ENCODE measurements at places on chromosomes 2 and 18.

- H3K4me1 ChIP-seq, result no peaks in the 10 kb centered on the region
- DNase-seq, result no peak
- H3K27me3 ChIP-seq, result no peaks in the 10 kb centered on the region
- no peaks in the 10 kb centered on the region for H3K36me3 ChIP-seq
Measured at GRCh38 chr2:16817305-16818202, 151.9 kb upstream of the CYRIA start.

DNA sequence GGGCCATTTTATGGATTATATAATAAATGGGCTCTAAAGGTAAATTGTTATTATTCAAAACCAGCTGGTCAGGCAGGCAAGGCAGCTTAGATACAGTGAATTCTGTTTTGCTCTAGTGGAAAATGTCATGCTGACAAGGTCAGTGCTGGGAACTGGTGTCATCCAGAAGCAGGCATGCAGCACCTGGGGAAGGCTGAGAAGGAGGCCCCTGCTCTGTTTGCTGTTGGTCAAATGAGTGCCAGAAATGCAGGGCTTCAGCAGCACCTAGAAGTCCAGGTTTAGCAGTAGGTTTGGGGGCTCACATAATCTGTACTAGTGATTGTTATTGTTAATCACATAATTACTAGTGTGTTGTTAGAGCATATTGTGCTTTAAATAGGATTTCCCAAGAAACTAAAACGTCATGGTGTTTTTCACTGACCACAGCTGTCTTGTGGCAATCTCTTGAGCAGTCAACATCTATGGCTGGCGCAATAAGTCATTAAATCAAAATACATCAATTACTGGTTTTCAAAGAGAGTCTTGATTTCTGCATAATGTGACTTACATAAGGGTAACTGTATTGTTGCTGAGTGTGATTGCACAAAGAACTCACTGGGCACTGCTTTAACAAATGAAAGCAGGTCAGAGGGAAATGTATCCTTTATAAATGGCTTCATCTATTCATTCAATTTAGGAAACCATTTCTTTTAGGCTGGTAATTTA is 99.1 kb downstream of the MYO3B start:
- no peaks in the 10 kb centered on the region for H3K4me1 ChIP-seq
- no peak overlapping the region for H3K4me3 ChIP-seq
- no peaks in the 10 kb centered on the region for H3K36me3 ChIP-seq
- H3K27me3 ChIP-seq, result no peaks in the 10 kb centered on the region

DNA sequence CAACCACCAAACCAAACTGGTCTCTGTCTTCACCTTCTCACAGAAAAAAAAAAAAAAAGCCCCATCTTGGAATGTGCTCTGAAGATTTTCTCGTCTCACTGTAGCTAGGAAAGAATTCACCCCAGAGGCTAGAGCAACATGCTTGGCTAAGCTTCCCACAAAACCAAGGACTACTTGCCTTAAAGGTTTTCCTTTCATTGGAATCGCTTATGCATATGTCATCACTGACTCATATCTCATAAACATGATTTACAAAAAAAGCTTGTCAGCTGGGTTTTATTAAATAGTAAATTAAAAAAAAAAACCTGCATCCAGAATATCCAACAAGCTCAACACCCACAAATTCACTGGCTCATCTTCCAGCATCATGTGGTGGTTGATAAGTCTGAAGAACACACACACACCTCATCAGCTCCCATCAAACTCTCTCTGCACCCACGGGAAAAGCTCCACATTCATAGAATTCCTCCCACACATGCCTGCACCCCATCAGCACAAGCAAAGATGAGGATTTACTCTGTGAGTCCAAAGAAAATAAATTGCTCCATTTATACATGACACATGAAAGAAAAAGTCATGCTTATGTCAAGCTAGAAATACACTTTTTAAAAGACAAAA is 182.0 kb upstream of the TRIB2 start:
- H3K4me3 ChIP-seq, result peak overlapping the region; percentile 54
- H3K4me1 ChIP-seq, result peaks cover 35% of the 10 kb centered on the region
- peak overlapping the region; percentile 99 for H3K27ac ChIP-seq
- peak; percentile 62 for DNase-seq
- no peaks in the 10 kb centered on the region for H3K27me3 ChIP-seq
- no peaks in the 10 kb centered on the region for H3K36me3 ChIP-seq

- no peak overlapping the region for H3K27ac ChIP-seq
- no peaks in the 10 kb centered on the region for H3K36me3 ChIP-seq
- no peak for DNase-seq
- no peaks in the 10 kb centered on the region for H3K27me3 ChIP-seq
- H3K4me1 ChIP-seq, result no peaks in the 10 kb centered on the region
- H3K4me3 ChIP-seq, result no peak overlapping the region
Measured at GRCh38 chr2:67476809-67477790, 80.0 kb downstream of the ETAA1 start.

- no peaks in the 10 kb centered on the region for H3K27me3 ChIP-seq
- H3K36me3 ChIP-seq, result no peaks in the 10 kb centered on the region
- no peak overlapping the region for H3K4me3 ChIP-seq
- H3K4me1 ChIP-seq, result no peaks in the 10 kb centered on the region
Measured at GRCh38 chr2:107808959-107809358, 17.7 kb upstream of the RGPD4 start.

DNA sequence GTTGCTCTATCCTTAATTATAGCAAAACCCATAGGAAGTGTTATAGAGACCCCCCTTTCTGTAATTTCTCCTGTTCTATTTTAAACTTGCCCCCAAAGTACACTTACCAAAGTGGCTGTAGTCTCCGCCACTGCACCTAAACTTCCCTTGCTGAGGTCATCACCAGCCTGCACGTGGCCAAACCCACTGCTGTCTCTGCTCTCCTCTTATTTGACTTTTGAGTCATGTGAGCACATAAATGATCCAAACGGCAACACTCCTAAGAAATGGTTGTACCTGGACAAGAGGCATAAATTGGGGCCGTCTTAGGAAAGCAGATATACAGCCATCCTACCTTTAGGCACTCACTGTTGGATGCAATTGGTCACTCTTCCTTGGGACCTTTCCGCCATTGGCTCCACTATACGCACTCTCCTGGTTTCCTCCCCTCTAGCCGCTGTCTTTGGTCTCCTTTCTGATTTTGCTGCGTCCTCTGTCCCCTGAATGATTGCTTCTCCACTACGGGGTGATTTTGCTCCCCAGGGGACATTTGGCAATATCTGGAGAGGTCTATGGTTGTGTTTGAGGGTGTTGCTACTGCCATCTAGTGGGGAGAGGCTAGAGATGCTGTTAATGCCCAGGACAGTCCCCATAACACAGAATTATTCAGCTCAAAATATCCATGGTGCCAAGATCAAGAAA is 19.2 kb upstream of the IL36G start:
- peak; percentile 47 for DNase-seq
- H3K36me3 ChIP-seq, result no peaks in the 10 kb centered on the region
- peaks cover 55% of the 10 kb centered on the region for H3K27me3 ChIP-seq
- H3K4me3 ChIP-seq, result no peak overlapping the region
- H3K27ac ChIP-seq, result no peak overlapping the region

DNA sequence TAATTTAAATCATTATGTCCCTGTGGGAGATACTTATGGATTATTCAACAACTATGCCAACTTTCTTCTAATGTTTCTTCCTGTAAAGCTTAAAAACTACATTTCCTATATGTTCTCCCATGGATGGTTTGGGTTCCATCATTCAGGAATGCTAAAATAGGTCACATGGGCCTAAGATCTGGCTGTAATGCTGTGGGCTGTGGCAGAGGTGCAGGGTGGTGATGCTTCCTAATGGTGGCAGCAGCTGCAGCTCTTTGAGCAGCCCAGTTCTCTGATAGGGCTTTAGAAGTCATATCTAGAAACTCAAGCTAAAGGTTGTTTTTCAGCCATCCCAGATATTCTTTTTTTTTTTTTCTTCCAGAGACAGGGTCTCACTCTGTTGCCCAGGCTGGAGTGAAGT is 266.1 kb downstream of the ZNF385B start:
- DNase-seq, result no peak
- H3K36me3 ChIP-seq, result no peaks in the 10 kb centered on the region
- no peak overlapping the region for H3K27ac ChIP-seq
- H3K27me3 ChIP-seq, result no peaks in the 10 kb centered on the region
- no peak overlapping the region for H3K4me3 ChIP-seq

DNA sequence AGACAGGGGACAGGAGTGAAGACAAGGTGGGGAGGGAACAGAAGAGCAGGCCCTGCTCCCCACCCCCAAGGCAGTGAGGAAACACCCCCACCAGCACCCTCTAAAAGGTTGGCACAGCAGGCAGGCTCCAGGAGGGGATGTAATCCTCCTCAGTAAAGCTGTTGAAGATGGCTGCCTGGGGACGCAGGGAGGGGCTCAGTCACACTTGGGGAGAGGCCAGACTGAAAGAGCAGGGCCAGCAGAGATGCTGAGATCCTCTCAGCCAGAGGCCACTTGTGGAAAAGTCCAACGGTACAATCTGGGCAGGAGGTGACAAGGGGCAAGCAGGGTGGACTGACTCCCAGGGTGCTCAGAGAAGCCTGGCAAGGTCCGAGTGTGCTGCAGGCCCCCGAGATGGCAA is 154.8 kb upstream of the ID2 start:
- H3K27me3 ChIP-seq, result peaks cover 14% of the 10 kb centered on the region
- no peaks in the 10 kb centered on the region for H3K36me3 ChIP-seq
- H3K27ac ChIP-seq, result no peak overlapping the region
- peaks cover 5% of the 10 kb centered on the region for H3K4me1 ChIP-seq
- no peak for DNase-seq
- H3K4me3 ChIP-seq, result no peak overlapping the region

- peaks cover 4% of the 10 kb centered on the region for H3K27me3 ChIP-seq
- no peak overlapping the region for H3K27ac ChIP-seq
- no peaks in the 10 kb centered on the region for H3K36me3 ChIP-seq
- H3K4me1 ChIP-seq, result peaks cover 3% of the 10 kb centered on the region
Measured at GRCh38 chr2:235083822-235084221, 132.0 kb downstream of the SH3BP4 start.

- H3K27ac ChIP-seq, result no peak overlapping the region
- H3K36me3 ChIP-seq, result no peaks in the 10 kb centered on the region
- peak; percentile 89 for DNase-seq
- peaks cover 6% of the 10 kb centered on the region for H3K4me1 ChIP-seq
Measured at GRCh38 chr18:79497638-79498081, 101.9 kb downstream of the NFATC1 start.

DNA sequence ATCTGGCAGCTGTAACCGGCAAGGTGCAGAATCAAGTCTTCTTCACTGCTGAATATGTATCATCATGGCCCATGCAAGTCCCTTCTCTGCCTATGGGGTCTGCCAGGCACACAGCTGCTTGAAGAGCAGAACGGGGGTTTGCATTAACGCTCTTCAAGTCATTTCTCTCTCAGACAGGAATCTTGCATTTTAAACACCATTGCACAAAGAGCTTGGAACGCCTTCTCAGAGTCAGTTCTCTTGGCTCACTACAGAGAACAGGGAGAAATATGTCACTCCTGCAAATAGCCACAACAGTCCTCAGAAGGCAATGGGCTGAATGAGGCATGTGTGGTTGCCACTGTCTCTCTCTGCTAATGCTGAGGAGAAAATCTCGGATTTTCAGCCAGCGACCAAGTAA is 2173.5 kb upstream of the PIK3C3 start:
- no peaks in the 10 kb centered on the region for H3K27me3 ChIP-seq
- H3K27ac ChIP-seq, result no peak overlapping the region
- H3K36me3 ChIP-seq, result no peaks in the 10 kb centered on the region

DNA sequence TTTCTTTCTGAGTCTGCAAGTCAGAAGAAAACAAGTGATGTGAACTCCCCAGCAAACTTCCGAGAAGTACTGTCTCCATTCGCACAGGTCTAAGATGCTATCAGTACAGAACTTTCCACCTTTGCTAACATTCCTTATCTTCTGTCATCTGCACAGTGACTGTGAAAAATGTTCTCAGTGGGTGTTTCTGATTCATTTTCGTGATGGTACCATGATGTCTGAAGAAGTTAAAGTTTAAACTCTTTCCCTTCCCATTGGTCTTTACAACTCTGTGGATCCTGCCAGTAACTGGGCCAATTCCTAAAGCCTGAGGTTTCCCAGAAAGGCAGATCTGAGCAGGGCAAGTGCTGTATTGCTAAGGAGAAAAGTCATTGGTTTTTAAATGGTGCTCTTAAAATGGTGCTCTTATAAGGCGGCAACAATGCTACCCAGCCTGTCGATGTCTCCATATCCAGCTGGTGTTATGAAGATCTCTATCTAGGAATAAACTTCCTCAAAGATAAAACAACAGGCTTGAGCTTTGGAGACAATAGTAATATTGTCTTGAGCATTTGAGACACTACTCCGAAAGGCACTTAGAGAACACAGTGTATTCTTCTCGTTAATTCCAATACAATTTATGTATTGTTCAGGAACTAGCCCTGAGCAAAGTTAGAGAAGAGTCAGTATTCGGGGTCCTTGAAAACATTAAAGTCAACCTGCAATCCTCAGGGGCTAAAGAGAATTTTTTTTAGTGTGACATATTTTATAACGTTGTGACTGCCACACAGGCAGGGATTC is 232.3 kb downstream of the OSR1 start:
- peaks cover 47% of the 10 kb centered on the region for H3K4me1 ChIP-seq
- no peak for DNase-seq
- no peak overlapping the region for H3K4me3 ChIP-seq
- no peaks in the 10 kb centered on the region for H3K36me3 ChIP-seq

DNA sequence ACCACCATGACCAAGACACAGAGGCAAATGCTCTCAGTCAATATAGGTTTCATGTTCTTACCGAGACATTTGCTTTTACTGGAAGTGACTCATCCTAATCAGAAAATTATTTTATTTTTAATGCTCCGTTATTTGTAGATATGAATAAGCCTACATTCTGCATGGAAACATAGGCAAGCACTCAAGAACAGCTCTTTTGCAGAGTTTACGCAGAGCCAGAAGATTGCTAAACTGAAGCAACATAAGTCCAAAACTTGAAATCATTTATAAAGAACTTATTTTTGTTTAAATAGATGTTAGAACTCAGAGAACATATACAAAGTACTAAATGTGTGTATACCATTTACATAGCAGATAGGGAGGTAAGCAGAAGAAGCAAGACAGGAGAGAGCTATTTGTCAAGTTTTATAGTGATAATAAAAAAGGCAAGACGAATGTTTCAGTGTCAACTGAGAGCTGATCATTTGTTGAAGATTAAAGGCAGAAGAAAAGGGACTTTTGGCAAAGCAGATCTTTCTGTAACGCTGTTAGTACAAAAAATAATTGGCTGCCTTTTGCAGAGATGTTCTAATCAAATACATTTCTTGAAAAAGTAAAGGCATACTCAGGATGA is 12.4 kb upstream of the PPP1R1C start:
- no peaks in the 10 kb centered on the region for H3K27me3 ChIP-seq
- H3K4me3 ChIP-seq, result no peak overlapping the region
- no peaks in the 10 kb centered on the region for H3K36me3 ChIP-seq
- peaks cover 3% of the 10 kb centered on the region for H3K4me1 ChIP-seq

- peaks cover 56% of the 10 kb centered on the region for H3K4me1 ChIP-seq
- peak overlapping the region; percentile 33 for H3K27ac ChIP-seq
- H3K27me3 ChIP-seq, result no peaks in the 10 kb centered on the region
- no peak overlapping the region for H3K4me3 ChIP-seq
Measured at GRCh38 chr2:36392571-36393255, 37.1 kb downstream of the CRIM1 start.

GRCh38 chr2:85716346-85716914 is 22.3 kb downstream of the GNLY start:
- H3K27me3 ChIP-seq, result peaks cover 8% of the 10 kb centered on the region
- no peak overlapping the region for H3K27ac ChIP-seq
- H3K4me1 ChIP-seq, result peaks cover 14% of the 10 kb centered on the region
- DNase-seq, result no peak
